Activated T-helper 1 cell treated with anti-CD3 and anti-CD28 coated beads, Interleukin-12 subunit alpha, Interleukin-12 subunit beta, Interleukin-2, Interleukin-4 antibody, amounts not matched to agents 30 ng/mL and 10 ng/mL and 1 ng/mL, durations not matched to agents 14 hours and 24 hours and 36 hours (primary cell): ENCODE measurements at places on chromosomes 1 and 21.

DNA sequence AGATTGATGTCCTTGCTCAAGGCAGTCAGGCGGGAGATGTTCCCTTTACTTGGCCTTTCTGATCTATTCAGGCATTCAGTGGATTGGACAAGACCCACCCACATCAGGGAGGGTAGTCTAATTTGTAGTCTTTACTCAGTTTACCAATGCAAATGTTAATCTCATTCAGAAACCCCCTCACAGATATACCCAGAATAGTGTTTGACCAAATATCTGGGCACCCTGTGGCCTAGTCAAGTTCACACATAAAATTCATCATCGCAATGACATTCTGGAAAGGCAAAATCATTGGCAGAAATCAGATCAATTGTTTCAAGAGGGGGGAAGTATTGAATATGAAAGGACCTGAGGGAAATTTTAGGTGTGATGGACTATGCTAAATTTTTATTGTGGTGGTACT is 12.5 kb upstream of the SFT2D2 start:
- H3K4me3 ChIP-seq: no peak overlapping the region
- no peak overlapping the region for H3K27ac ChIP-seq
- DNase-seq: no peak
- H3K36me3 ChIP-seq: peaks cover 3% of the 10 kb centered on the region
- H3K27me3 ChIP-seq: peaks cover 9% of the 10 kb centered on the region

GRCh38 chr1:91803847-91804545 is 82.0 kb downstream of the TGFBR3 start:
- peak; percentile 70 for DNase-seq
- peaks cover 68% of the 10 kb centered on the region for H3K4me1 ChIP-seq
- peaks cover 23% of the 10 kb centered on the region for H3K36me3 ChIP-seq

DNA sequence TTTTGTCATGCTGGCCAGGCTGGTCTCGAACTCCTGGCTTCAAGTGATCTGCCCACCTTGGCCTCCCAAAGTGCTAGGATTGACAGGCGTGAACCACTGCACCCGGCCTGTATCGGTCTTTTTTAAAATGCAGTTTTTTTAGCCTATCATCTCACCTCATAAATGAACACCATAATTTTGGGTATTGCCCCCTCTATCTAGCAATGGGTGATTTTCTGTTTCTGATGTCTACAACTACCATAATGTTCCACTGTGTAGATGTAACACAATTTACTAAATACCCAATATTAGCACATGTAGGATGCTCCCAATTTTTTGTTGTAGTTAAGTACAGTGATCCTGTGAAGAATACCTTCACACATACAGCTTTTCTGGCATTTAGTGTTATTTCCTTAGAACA is 2.0 kb upstream of the CAMTA1 start:
- peaks cover 8% of the 10 kb centered on the region for H3K36me3 ChIP-seq
- no peak overlapping the region for H3K27ac ChIP-seq
- peaks cover 6% of the 10 kb centered on the region for H3K27me3 ChIP-seq
- H3K4me3 ChIP-seq: peak overlapping the region; percentile 85
- no peak for DNase-seq
- H3K4me1 ChIP-seq: peaks cover 30% of the 10 kb centered on the region

DNA sequence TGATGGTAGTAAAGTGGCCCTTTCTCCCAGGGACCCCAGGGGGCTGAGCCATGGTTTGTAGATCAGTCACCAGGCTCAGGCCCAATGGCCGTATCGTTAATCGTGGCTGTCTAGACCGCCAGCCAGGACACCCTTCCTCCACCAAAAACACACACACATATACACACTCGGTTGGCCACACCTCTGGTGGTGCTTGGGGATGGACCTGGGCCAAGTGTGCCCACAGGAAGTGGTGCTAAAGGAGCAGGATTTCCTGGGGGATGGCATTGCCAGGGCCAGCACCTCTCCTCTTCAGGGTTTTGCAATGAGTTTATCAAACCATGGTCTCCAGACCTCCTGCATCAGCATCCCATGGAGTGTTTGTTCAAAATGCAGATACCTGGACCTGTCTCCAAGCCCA is 36.2 kb downstream of the CITED4 start:
- H3K4me3 ChIP-seq: peak overlapping the region; percentile 22
- no peak overlapping the region for H3K27ac ChIP-seq
- no peak for DNase-seq
- H3K36me3 ChIP-seq: no peaks in the 10 kb centered on the region
- no peaks in the 10 kb centered on the region for H3K27me3 ChIP-seq

- H3K4me3 ChIP-seq: no peak overlapping the region
- no peak for DNase-seq
- peaks cover 11% of the 10 kb centered on the region for H3K27me3 ChIP-seq
- no peak overlapping the region for H3K27ac ChIP-seq
Measured at GRCh38 chr1:152182944-152183361, 23.9 kb upstream of the RPTN start.

DNA sequence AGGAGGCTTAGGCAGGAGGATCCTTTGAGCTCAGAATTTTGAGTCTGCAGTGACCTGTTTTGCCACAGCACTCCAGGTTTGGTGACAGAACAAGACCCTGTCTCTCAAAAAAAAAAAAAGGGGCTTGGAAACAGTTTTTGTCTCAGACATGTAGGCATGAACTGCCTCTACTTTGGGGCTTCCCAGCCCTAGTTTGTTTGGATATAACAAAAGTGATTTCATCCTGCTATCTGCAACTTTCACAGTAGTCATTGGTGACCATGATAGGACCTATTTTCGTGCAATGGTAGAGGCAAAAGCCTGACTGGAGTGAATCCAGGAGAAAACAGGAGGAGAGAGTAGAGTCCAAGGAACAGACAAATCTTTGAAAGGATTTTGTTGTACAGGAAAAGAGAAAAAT is 20.3 kb upstream of the EVI5 start:
- H3K27ac ChIP-seq: no peak overlapping the region
- no peak overlapping the region for H3K4me3 ChIP-seq
- peaks cover 1% of the 10 kb centered on the region for H3K36me3 ChIP-seq
- H3K27me3 ChIP-seq: peaks cover 25% of the 10 kb centered on the region
- no peaks in the 10 kb centered on the region for H3K4me1 ChIP-seq

DNA sequence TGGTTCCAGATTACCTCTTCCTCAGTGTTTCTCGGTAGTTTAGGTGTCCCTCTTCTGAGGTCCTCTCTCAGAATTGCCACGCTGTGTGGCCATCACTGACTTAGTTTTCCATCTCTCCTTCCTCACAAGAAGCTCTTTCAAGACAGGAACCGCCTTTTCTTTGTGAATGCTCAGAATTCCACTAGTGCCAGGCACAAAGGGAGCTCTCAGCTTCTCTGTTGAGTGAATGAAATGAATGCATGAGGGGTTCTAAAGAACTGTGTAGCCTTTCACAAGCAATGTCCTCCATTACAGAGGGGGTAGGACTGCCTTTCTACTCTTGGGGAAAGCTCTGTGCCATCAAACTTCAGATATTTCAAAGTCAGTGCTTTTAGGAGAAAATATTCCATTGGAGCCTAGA is 546.8 kb downstream of the RWDD3 start:
- no peaks in the 10 kb centered on the region for H3K27me3 ChIP-seq
- no peak for DNase-seq
- no peak overlapping the region for H3K27ac ChIP-seq

DNA sequence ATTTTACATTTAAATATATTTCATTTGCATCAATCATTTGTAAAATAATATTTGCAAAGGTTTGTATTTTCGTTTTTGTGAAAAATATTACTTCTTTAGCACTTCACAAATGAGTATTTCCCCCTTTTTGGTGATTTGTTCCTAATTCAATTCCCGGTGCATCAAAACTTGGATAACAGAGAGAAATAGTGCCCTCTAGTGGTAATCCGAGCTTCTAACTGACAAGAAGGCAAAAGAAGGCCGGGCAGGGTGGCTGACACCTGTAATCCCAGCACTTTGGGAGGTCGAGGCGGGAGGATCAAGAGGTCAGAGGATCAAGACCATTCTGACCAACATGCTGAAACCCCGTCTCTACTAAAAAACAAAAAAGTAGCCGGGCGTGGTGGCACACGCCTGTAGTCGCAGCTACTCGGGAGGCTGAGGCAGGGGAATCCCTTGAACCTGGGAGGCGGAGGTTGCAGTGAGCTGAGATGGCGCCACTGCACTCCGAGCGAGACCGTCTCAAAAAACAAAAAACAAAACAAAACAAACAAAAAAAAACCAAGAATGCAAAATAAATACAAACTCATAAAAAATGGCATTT is 137.7 kb downstream of the COL11A1 start:
- no peaks in the 10 kb centered on the region for H3K36me3 ChIP-seq
- no peaks in the 10 kb centered on the region for H3K27me3 ChIP-seq
- DNase-seq: no peak
- H3K27ac ChIP-seq: no peak overlapping the region
- no peak overlapping the region for H3K4me3 ChIP-seq

DNA sequence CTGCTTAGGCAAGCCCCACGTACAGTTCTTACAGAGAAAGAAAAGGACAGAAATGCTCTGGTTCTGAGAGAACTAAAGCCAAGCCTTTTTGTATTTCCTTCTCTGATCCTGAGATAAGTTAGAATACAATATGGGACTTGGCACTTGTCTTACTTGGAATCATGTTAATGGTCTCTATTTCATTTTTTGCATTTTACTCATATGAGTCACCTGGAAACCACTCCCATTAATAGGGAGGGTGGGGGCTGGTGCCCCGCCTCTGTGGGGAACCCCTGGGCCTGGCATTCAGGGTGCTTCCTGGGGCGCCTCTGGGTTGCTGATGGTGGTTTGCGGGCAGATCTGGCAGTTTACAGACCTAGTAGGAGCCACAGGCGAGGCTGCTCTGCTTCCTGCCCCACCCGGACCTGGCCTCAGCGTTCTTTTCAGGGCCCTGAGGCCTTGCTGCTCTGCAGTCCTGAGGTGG is 26.7 kb downstream of the TSPAN2 start:
- H3K27me3 ChIP-seq: peaks cover 7% of the 10 kb centered on the region
- DNase-seq: peak; percentile 85
- H3K4me3 ChIP-seq: peak overlapping the region; percentile 38
- peak overlapping the region; percentile 88 for H3K27ac ChIP-seq
- peaks cover 36% of the 10 kb centered on the region for H3K4me1 ChIP-seq
